Airway epithelial cell (primary cell): ENCODE measurements at places on chromosomes 12 and 14. TPM values are rescaled to one million over a fixed set of nuclear protein-coding genes. Genes with fewer than 3 reads are reported as not detected.

TGM1 gene
- 229 and 247 TPM in 2 replicates for total RNA-seq

NGB gene
- 0.23 TPM in 1 of 2 replicates, not detected in the other for total RNA-seq

DNAJC22 gene
- 0.35 and 0.84 TPM in 2 replicates for total RNA-seq

NANOG gene
- total RNA-seq, result under 0.01 TPM in 1 of 2 replicates, not detected in the other

TRIAP1 gene
- 33.4 and 34.3 TPM in 2 replicates for total RNA-seq

EPYC gene
- not detected in 2 replicates for total RNA-seq

AQP6 gene
- 0.14 TPM in 1 of 2 replicates, not detected in the other for total RNA-seq

ZC2HC1C gene
- total RNA-seq, result 0.56 and 4.4 TPM in 2 replicates

BCL11B gene
- 6.6 and 10.1 TPM in 2 replicates for total RNA-seq

CDC42BPB gene
- total RNA-seq, result 54.7 and 66.1 TPM in 2 replicates

OTX2 gene
- total RNA-seq, result not detected in 2 replicates

KRT74 gene
- 0.21 and 0.33 TPM in 2 replicates for total RNA-seq

HCAR3 gene
- 0.70 and 2.0 TPM in 2 replicates for total RNA-seq

FGF23 gene
- total RNA-seq, result not detected in 2 replicates

SCNN1A gene
- 88.7 and 91.7 TPM in 2 replicates for total RNA-seq

CDCA3 gene
- total RNA-seq, result 23.6 and 41.0 TPM in 2 replicates

CNTN1 gene
- total RNA-seq, result 33.2 and 56.1 TPM in 2 replicates

IL23A gene
- 0.92 TPM in 1 of 2 replicates, not detected in the other for total RNA-seq

BICDL1 gene
- 7.8 and 9.4 TPM in 2 replicates for total RNA-seq

KRT78 gene
- 2.2 and 3.9 TPM in 2 replicates for total RNA-seq

SERPINA9 gene
- not detected in 2 replicates for total RNA-seq

TNFAIP2 gene
- 4.4 and 5.4 TPM in 2 replicates for total RNA-seq

EIF2S1 gene
- 192 and 202 TPM in 2 replicates for total RNA-seq

LRRC10 gene
- not detected in 2 replicates for total RNA-seq

TMEM132D gene
- not detected in 2 replicates for total RNA-seq

TPH2 gene
- not detected in 2 replicates for total RNA-seq

STXBP6 gene
- not detected in 2 replicates for total RNA-seq

OR4E2 gene
- not detected in 2 replicates for total RNA-seq

AQP5 gene
- 1.2 and 3.7 TPM in 2 replicates for total RNA-seq

TCL1B gene
- not detected in 2 replicates for total RNA-seq

OR6C1 gene
- total RNA-seq, result not detected in 2 replicates

KMT2D gene
- total RNA-seq, result 13.6 and 21.0 TPM in 2 replicates

ADCY4 gene
- 0.85 and 1.6 TPM in 2 replicates for total RNA-seq

NRIP2 gene
- total RNA-seq, result not detected in 2 replicates

REC8 gene
- total RNA-seq, result 20.7 and 24.2 TPM in 2 replicates

TSHR gene
- not detected in 2 replicates for total RNA-seq

ATG14 gene
- total RNA-seq, result 3.7 and 4.2 TPM in 2 replicates
